Mesothelial cell of epicardium (in vitro differentiated cells): ENCODE measurements at places on chromosomes 11 and 22.

- no peak overlapping the region for H3K27ac ChIP-seq
- no peak for DNase-seq
- no peaks in the 10 kb centered on the region for H3K36me3 ChIP-seq
Measured at GRCh38 chr11:84398017-84398626, 1112.0 kb upstream of the CCDC90B start.

DNA sequence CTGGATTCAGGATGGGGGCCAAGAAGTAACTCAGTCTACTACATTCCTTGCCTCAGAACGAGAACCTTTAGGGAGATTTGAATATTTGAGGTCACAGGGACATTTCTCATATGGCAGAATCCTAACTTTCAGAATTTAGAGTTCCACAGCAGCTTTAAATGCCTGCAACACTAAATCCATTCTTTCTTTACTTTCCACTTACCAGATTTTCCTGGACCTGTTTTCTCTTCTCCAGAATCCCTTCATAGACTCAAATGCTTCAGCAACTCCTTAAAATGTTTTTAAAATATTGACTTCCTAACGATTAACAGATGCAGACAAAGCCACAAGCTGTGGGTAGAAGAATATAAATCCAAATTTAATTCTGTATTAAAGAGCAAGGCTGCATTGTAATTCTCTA lies 63.1 kb downstream of the PRSS23 start:
- no peak for DNase-seq
- H3K36me3 ChIP-seq: no peaks in the 10 kb centered on the region
- H3K4me1 ChIP-seq: no peaks in the 10 kb centered on the region
- no peak overlapping the region for H3K27ac ChIP-seq

DNA sequence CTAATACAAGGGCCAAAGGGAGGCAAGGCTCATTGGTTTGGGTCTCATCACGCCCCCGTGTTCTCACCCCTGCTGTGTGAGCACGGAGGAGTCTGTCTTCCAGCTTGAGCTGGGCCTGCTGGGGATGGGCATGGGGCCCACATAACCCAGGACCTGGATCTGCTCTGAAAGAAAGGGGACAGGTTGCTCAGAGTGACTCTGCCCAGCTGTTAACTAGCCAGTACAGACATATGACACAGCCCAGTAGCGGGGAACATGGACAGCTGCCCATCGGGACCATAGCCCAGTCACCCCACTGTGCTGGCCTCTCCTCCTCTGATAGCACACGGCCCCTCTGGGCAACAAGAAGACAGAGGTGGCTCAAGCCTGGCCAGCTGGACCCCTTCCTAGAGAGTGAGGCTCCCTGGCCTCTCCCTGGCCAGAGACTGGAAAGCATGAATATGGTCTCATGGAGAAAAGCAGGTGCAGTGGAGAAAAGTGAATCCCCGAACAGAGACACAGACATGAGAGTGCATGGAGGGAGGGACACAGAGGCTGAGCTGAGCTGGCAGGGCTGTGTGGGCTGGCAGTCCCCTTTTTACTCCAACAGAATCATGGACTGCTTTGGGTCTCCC lies 973.9 kb downstream of the BRD1 start:
- H3K4me3 ChIP-seq: no peak overlapping the region
- no peaks in the 10 kb centered on the region for H3K36me3 ChIP-seq
- peaks cover 14% of the 10 kb centered on the region for H3K27me3 ChIP-seq
- DNase-seq: no peak
- H3K27ac ChIP-seq: no peak overlapping the region

DNA sequence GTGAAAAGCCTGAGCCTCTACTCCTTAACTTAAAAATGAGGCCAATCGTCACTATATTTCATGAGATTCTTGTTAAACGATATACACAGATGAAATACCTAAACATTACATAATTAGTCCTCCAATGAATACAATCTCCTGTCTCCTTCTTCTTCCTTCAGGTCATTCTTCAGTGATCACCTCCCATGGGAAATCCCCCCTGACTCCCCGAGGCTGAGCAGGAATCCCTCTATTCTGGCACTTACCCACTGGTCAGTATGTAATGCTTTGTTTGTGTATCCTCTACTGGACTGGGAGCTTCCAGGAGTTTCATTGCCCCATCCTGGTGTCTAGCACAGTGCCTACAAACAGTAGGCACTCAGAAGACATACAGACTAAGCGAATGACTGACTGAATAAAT lies 52.3 kb downstream of the RAB38 start:
- no peaks in the 10 kb centered on the region for H3K27me3 ChIP-seq
- DNase-seq: no peak
- H3K27ac ChIP-seq: no peak overlapping the region
- H3K4me3 ChIP-seq: no peak overlapping the region
- peaks cover 3% of the 10 kb centered on the region for H3K4me1 ChIP-seq

GRCh38 chr11:106386519-106386918 lies 309.1 kb downstream of the AASDHPPT start:
- peaks cover 6% of the 10 kb centered on the region for H3K36me3 ChIP-seq
- no peaks in the 10 kb centered on the region for H3K27me3 ChIP-seq
- no peak overlapping the region for H3K27ac ChIP-seq
- peaks cover 15% of the 10 kb centered on the region for H3K4me1 ChIP-seq

- no peak for DNase-seq
- H3K4me3 ChIP-seq: no peak overlapping the region
- no peaks in the 10 kb centered on the region for H3K27me3 ChIP-seq
- no peak overlapping the region for H3K27ac ChIP-seq
Measured at GRCh38 chr11:127950162-127950561, 637.2 kb downstream of the ETS1 start.

- no peak overlapping the region for H3K4me3 ChIP-seq
- no peak for DNase-seq
- H3K27me3 ChIP-seq: peaks cover 29% of the 10 kb centered on the region
- H3K4me1 ChIP-seq: peaks cover 6% of the 10 kb centered on the region
Measured at GRCh38 chr11:15473954-15474837, 359.5 kb downstream of the INSC start.

DNA sequence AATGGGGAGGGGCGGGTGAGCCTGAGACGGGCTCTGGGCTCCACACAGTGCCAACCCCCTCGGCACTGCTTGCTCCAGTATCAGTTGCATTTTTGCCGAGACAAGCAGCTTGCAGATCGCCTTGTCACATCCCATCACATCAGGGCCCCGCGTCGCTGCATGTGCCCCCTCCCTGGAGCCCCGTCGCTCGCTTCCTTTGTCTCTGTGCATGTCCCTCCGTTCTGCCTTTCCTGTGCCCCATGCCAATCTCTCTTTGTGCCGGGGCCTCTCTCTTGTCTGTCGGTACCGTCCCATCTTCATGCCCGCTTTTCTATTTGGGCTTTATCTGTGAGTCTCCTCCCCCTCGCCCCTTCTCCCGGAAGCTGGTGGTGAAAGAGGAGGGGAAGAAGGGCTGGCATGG lies 202.2 kb downstream of the CEP164 start:
- peaks cover 2% of the 10 kb centered on the region for H3K4me1 ChIP-seq
- no peak for DNase-seq
- H3K27ac ChIP-seq: no peak overlapping the region
- peaks cover 30% of the 10 kb centered on the region for H3K27me3 ChIP-seq
- no peaks in the 10 kb centered on the region for H3K36me3 ChIP-seq
- H3K4me3 ChIP-seq: no peak overlapping the region

GRCh38 chr11:5809122-5809519 lies 397 bp downstream of the OR52N2 start:
- DNase-seq: no peak
- peaks cover 9% of the 10 kb centered on the region for H3K4me1 ChIP-seq
- no peaks in the 10 kb centered on the region for H3K36me3 ChIP-seq
- peaks cover 8% of the 10 kb centered on the region for H3K27me3 ChIP-seq
- peak overlapping the region; percentile 77 for H3K4me3 ChIP-seq
- H3K27ac ChIP-seq: no peak overlapping the region

DNA sequence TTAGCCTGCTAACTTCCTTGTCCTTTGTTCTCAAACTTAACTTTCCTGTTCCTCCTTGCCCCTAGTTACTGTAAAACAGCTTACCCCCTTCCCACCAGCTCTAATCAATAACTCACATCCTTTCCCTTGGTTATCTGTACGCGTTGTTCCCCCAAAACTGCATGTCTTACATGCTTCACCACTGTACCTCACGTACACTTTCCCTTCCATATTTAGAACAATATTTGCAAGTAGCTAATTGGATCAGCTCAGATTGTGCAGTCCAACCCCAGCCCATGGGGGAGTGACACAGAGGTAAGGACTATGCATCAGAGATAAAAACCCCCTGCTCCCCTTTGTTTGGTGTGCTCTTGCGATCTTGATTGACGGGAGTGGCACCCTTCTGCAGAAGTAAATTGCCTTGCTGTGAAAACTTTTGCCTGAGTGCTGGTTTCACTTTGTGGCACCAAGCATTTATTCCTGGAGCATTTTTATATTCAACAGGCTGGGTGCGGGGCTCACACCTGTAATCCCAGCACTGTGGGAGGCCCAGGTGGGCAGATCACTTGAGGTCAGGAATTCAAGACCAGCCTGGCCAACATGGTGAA lies 30.9 kb downstream of the MIF start:
- no peak overlapping the region for H3K27ac ChIP-seq
- no peak overlapping the region for H3K4me3 ChIP-seq
- H3K4me1 ChIP-seq: peaks cover 5% of the 10 kb centered on the region
- no peaks in the 10 kb centered on the region for H3K27me3 ChIP-seq
- peaks cover 60% of the 10 kb centered on the region for H3K36me3 ChIP-seq
